CD4-positive, alpha-beta T cell treated with Interleukin-17A for 1 hour (primary cell): ENCODE measurements at places on chromosomes 16 and 17.

GRCh38 chr16:2039274-2040031, 8.2 kb downstream of the NTHL1 start:
- no peak for DNase-seq

DNA sequence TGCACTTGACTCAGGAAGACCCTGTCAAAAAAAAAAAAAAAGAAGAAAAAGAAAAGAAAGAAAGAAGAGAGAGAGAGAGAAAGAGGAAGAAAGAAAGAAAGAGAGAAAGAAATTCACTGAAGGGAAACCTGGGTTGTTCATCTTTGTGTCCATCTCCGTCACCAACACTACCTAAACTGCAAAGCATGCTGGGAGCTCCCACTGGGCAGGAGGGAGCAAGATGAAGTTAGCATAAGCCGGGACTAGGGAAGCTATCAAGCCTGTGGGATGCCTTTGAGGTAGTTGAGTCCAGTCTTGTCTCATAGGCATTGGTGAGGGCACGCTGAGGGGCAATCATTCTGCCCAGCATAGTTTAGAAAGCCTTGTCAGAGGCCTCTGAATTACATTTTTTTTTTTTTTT, 7.6 kb upstream of the CBFB start:
- no peak for DNase-seq

GRCh38 chr17:83190004-83190385, 110.6 kb downstream of the METRNL start:
- DNase-seq: no peak

GRCh38 chr16:1839554-1839953, 12.5 kb downstream of the FAHD1 start:
- DNase-seq: no peak

DNA sequence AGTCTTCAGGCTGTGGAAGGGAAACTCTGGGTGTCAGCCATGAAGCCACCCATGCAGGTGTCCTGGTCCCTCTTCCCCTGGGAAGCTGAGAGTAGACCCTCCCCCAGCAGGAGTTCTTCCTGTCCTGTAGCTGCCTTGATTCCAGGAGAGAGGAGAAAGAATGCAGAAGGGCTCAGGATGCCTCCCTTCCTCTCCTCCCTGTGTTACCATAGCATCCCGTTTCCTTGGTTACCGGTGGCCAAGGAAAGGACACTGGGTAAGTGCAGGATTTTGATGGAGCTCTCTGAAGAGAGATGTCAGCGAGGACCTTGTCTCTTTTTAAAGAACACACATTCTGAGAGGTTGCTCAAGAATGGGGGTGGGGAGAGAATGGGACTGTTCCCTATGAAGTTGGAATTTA, 304.1 kb upstream of the N4BP1 start:
- DNase-seq: no peak

- DNase-seq: no peak
These were observed 41.5 kb upstream of the MED9 start for GRCh38 chr17:17435323-17435722.

GRCh38 chr17:63390090-63390489, 56.0 kb downstream of the CYB561 start:
- no peak for DNase-seq

GRCh38 chr16:54473226-54473993, 186.8 kb upstream of the IRX3 start:
- no peak for DNase-seq
